Osteoblast (primary cell): ENCODE measurements at places on chromosomes 6 and 20. TPM values are rescaled to one million over a fixed set of nuclear protein-coding genes. Genes with fewer than 3 reads are reported as not detected.

- DNase-seq, result no peak
These were observed 170.3 kb upstream of the KCNG1 start for GRCh38 chr20:51193066-51193772.

GRCh38 chr6:106053484-106054205, 32.5 kb upstream of the PRDM1 start:
- DNase-seq, result no peak

DNA sequence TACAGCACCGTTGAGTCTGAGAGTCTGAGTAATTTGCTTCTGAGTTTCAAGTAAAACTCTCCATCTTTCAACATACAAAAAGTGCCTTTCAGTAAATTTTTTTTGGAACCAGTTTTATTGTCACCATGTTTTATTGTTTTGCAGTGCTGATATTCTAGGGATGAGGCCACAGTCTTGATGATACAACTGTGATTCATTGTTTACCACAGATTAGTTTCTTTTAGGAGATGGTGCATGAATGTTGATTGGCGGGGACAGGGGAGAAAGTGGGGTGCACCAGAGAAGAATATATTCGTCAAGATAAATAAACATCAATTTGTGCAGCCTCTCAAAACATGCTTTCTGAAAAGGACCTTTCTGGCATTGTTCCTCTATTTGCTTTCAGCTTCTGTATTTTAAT, 109.0 kb downstream of the MCHR2 start:
- DNase-seq, result no peak

DNA sequence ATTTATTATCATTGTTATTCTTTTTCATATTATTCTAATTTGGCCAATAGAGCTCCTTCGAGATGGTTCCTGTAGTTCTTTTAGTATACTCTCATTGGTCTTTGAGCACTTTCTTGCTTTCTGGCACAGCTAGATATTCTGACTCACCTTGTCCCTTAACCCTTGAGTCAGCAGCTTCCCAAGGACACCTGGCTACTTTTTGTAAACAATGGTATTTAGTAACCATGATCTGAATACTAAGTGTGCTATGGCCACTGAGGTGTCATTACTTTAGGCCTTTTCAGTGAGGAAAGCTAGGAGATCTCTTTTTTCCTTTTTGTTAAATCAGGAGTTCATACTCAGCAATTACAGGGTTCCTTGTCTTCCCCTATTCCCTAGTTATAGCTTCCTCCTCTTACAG, 126.5 kb upstream of the CITED2 start:
- no peak for DNase-seq

The MBOAT1 gene
- total RNA-seq, result 0.88 and 1.4 TPM in 2 replicates

The NRN1 gene
- total RNA-seq, result 29.5 and 56.1 TPM in 2 replicates
